NAMALWA (cell line): ENCODE measurements at places on chromosomes 1 and 21.

GRCh38 chr1:5373281-5373680 lies 618.9 kb downstream of the NPHP4 start:
- DNase-seq: no peak

DNA sequence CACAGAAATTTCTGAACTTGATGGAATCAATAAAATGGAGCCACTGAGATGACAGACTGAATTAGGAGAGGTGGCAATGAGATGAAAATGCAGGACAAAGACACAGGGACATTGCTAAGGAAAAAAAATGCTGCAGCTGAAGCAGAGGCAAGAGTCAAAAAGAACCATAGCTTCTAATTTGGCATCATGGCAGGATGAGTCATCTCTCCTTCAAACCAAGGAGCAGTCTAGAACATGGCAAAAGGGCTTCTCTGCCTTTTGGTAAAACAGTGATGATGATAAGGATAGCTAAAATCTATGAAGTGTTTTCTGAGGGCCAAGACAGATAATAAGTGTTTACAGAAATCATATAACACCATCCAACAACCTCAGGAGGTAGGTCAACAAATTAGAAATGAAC lies 16.8 kb downstream of the SLC19A2 start:
- no peak for DNase-seq

DNA sequence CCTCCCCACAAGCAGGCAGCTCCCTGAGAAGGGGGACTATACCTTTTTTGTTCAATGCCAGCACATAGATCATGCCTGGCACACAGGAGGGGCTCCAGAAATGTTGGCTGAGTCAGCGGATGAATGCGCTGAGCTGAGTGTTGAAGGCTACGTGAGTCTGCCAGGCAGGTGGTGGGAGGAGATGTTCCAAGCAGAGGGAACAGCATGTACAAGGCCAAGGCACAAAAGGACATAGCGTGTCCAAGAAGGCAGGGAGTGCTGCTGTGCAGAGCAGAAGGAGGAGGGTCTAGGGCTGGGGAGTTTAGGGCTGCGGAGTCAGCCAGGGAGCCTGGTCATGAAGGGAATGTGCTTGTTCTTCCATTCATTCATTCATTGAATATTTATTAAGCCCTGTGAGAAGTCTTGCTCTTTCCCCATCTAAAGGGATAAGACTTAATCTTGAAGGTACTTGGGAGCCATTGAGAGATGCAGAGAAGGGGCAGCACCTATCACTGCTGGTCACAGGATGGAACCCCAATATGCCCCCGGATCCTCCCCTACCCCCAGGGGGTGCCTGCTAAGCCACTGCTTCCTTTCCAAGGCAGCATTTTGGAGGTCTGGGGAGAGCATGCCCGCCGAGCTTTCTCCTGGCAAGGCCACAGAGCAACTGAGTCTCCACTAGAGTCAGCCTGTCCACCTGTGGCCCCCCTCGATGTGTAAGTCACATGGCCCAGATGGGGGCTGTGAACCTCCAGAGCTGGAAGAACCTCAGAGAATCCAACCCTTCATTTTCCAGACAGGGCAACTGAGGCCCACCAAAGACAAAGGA lies 31.2 kb upstream of the LAPTM5 start:
- no peak for DNase-seq

DNA sequence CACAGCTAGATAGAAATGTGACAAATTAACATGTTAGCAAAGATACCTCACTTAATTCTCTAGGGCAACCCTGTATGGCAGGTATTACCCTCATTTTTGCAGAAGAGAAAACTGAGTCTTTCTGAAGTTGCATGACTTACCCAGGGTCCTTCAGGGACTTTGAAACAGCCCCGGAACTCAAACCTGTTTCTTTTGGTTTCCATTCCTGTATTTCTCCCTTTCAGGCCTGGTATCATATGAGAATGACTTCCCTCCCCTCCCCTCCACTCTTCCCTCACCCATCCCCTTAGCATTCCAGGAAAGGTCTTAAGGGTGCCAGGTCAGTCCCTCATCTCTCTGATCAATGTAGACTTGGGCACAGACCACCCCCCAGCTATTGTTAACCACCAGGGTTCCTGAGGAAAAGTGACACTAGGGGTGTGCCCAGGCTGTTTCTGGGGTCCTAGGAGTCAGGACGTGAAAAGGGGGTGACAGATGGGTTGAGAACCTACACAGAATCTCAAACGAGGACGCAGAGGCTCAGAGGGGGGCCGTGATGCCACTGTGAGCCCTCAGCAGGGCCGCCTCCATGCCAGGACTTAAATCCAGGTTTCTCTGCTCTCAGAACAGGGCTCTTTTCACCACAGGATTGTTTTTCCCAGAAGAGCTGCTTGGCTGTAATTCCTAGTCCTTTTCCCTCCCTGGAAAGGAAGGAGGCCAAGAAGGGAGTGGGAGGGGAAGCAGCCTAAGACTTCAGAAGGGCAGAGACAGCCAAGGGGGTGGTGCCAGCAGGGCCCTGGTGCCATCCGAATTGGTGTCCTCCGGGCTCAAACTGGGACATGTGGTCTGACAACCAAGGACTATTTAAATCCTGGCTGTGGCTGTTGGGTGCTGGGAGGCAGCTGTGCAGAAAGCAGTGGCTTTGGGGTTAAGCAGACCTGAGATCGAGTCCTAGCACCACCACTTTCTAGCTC lies 2.1 kb upstream of the WASF2 start:
- peak; percentile 38 for DNase-seq

- no peak for DNase-seq
These were observed 184.3 kb downstream of the CYYR1 start for GRCh38 chr21:26388731-26389231.

DNA sequence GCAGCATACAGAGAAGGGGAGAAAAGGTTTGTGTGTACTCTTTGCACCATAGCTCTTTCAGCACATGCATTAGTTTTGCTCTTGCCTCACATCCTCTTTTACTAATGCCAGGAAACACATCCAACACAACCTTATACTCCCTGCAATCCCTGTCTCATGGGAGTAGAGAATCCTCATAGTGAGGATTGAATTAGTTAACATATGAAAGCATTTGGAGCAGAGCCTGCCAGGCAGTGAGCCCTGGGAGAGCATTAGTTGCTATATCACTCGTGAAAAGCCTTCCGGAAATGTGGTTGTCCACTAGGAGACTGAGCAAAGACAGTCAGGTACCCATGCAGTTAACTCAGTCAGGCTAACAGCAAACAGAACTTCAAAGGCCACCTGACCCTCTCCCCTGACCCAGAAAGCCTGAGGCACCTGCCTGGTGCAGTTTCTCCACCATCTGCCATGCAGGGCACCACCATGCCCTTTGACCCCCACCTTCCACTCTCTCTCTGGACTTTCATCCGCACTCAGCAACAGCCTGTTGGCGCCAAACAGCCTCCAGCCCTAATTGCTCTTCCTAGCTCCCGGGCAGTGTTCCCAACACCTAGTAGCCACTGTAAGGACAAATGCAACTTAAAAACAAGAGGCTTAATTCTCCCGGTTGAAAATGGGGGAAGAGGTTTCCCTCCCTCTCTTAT lies 14.9 kb upstream of the AGT start:
- DNase-seq: no peak

DNA sequence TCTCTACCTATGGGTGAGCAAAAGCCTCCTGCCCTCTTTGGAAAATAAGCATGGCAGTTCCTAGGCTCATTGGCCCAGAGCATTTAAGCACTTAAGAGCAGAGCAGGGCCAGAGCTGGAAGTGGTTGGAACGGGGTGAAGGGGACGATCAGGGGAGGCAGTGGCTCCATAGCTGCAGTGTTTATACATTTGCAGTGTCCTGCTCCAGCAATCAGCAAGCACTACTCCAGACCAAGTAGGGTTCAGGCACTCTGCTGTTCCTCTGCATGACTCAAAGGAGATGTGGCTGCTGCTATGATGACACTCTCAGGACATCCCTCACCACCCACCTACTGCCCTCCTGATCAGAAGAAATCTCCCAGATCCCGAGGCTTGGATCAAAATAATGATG lies 55.0 kb downstream of the TRABD2B start:
- no peak for DNase-seq

DNA sequence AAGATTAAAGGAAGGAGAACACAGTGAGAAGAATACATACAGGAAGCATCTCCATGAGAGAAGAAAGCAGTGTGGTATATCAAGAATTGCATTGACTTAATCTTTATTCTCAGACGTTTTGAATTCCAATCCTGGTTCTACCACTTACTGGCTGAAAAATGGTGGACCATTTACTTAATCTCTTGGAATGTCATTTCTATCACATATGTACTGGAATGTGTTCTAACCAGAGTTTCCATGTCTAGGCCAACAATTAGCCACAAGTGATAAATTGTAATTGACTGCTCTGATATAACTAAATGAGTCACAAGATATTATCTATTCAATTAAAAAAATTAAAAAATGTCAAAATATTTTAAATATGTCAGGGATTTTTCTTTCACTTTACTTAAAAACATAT lies 626.1 kb downstream of the PTPRC start:
- DNase-seq: no peak

- peak; percentile 51 for DNase-seq
These were observed 135.4 kb downstream of the PROX1 start for GRCh38 chr1:214123061-214123784.

- no peak for DNase-seq
These were observed 11.7 kb downstream of the ZC3H12A start for GRCh38 chr1:37485902-37486679.

DNA sequence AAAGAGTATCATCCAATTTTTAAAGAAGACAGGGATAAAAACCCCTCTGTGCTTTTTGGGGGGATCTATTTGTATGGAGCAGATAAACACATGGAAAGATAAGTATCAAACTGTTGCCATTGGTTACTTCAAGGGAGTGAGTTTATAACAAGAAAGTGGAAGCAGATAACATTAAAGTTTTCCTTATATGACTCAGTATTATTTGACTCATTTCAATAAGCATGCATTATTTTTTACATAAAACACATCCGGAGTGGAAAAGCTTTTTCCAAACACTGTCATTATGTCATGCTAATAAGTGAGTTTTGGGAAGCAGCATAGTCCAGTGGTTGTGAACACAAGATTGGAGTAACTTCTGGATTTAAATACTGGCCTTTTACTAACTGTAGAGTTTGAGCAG lies 452.2 kb downstream of the LTN1 start:
- no peak for DNase-seq

DNA sequence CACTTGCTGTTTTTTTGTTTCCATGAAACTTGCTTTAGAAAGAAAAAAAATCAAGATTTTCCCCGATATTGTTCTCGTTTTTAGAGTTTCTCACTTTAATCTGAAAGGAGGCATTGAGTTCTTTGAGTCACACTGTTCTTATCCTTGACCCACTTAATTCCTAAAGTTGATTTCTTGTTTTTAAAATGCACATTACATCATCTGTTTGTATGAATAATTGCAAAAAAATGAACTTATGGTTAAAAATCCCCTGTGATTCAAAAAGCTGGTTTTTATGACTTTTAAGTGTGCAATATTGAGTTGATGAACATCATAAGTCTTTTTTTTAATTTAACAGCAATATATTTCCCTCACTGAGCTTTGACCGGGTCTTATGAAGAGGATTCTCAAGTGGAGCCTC lies 131.6 kb downstream of the SNX7 start:
- no peak for DNase-seq

DNA sequence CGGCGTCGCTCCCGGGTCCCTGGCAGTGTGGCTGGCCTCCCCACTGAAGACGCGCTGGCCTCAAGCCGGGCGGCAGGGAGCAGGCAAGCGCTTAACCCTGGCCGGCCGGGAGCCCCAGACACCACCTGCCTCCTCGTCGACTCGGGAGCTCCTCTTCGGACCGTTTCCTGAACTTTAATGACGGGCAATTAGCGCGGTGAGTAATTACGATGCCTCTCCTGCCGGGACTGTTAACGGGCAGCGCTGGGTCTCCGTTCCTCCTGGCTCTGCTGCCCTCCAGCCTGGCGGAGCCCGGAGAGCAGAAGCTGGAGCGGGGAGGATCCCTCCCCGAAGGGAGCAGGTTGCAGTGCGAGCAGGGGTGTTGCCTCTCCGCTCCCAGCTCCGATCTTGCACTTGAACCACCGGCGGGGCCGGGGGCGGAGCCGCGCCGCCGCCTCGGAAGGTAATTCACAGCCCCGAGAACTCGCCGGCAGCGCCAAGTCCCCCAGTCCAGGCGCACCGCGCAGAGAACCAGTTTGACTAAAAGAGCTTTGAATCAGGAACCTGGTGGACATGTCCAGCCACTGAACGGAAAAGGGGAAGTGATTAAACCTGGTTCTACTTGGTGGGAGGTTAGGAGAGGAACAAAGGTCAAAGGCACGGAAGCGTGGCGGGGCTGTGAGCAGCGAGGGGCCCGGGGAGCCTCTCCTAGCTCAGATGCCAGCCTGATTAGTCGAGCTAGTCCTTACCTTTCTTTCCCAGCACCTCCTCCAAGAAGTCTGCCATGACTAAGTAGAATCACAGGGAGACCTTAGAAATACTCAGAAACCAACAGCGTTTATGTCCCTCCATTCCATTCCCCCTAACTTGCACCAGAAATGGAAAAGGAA lies 18.3 kb upstream of the PLEKHA6 start:
- no peak for DNase-seq

- no peak for DNase-seq
These were observed 11.8 kb upstream of the IPP start for GRCh38 chr1:45762291-45762690.

DNA sequence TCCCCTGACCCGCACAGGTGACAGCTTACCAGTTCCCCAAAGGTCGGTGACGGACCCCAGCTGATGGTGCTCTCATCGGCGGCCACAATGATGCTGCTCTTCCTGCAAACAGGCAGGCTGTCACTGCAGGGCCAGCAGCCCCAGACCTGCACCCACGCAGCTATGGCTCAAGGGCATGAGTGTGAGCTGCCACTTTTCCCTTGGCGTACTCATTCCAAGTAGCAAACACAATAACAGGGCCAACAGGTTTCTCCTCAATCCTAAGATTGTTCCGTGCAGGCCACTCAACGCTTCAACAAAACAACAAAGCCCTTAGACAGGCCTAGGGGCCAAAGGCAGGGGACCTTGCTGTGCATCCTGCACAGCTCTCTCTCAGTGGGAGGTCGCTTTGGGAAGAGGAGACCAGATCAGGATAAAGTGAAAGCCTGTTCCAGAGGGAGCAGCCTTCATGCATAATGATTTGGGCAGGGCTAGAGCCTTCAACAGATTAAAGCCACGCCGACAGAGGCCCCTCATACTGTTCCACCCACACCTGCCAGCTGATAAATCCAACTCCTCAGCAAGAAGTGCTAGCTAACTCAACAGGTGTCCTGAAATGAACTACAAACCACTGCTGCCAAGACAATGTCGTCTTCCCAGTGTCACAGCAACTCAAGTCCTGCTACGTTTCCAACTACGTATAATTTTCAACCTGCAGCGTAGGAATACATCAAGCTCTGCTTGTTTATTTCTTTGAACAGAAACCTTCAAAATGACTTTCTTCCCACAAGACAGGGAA lies 27.2 kb downstream of the RCC2 start:
- DNase-seq: no peak

GRCh38 chr1:221880182-221880581 lies 138.3 kb upstream of the DUSP10 start:
- DNase-seq: no peak

GRCh38 chr1:61050541-61051442 lies 31.6 kb upstream of the NFIA start:
- no peak for DNase-seq
